ENCODE measurements at places on chromosomes 6 and 20. TPM values are rescaled to one million over a fixed set of nuclear protein-coding genes. Genes with fewer than 3 reads are reported as not detected.

The PHACTR3 gene
- not detected for total RNA-seq

The KIF6 gene
- not detected for total RNA-seq

- H3K27ac ChIP-seq: peak overlapping the region; percentile 10
- peaks cover 79% of the 10 kb centered on the region for H3K36me3 ChIP-seq
- H3K27me3 ChIP-seq: no peaks in the 10 kb centered on the region
- H3K4me3 ChIP-seq: no peak overlapping the region
These were observed 21.1 kb upstream of the SNX14 start for GRCh38 chr6:85614780-85615179.

GRCh38 chr6:47789553-47789952, 7.7 kb downstream of the OPN5 start:
- peaks cover 37% of the 10 kb centered on the region for H3K27me3 ChIP-seq
- H3K4me1 ChIP-seq: no peaks in the 10 kb centered on the region
- no peak overlapping the region for H3K27ac ChIP-seq
- DNase-seq: no peak
- no peaks in the 10 kb centered on the region for H3K36me3 ChIP-seq

DNA sequence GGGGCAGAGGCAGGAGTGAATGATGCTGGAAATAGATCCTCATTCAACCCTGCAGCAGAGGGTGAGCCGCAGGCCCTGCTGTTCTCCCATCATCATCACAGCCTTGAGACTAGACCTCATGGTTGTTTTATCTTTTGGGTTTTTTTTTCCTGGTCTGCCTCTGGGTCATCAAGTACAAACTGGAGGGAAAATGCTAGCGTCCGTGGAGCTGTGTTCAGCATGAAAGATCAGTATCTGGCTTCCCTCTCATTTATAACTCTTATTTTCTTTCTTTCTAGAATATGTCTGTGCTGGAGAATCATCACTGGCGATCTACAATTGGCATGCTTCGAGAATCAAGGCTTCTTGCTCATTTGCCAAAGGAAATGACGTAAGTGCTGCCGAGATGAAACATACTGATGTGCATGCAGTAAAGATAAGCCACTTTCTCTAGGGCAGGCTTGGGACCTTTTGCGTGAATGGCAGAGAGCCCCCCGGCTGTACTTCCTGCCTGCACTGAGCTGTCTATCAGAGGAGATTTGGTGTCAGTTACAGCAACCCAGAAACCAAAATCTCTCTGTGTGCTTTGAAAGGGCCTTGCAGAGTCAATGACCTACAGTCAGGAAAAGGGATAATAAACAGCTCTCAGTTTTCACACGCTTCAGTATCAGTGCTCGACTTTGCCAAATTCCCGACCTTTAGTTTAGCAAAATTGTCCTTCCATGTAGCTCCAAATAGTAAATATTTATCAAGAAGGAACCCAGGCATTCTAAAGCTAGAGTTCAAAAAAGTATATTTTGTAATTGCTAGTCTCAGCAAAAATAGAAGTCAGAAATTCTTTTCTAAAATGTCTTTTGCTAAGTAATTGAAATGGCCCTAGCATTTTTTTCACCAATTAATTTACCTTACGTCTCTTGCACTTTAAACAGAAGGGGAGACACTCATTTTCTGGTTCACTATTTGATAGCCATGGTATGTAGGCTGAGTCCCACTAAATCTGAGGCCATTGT, 76.3 kb downstream of the MTFR2 start:
- H3K27ac ChIP-seq: no peak overlapping the region
- H3K27me3 ChIP-seq: peaks cover 8% of the 10 kb centered on the region
- peaks cover 3% of the 10 kb centered on the region for H3K4me1 ChIP-seq
- no peak for DNase-seq
- H3K36me3 ChIP-seq: no peaks in the 10 kb centered on the region

- no peak for DNase-seq
- H3K4me3 ChIP-seq: no peak overlapping the region
- no peak overlapping the region for H3K27ac ChIP-seq
These were observed 6.3 kb upstream of the HDDC2 start for GRCh38 chr6:125307964-125308615.

DNA sequence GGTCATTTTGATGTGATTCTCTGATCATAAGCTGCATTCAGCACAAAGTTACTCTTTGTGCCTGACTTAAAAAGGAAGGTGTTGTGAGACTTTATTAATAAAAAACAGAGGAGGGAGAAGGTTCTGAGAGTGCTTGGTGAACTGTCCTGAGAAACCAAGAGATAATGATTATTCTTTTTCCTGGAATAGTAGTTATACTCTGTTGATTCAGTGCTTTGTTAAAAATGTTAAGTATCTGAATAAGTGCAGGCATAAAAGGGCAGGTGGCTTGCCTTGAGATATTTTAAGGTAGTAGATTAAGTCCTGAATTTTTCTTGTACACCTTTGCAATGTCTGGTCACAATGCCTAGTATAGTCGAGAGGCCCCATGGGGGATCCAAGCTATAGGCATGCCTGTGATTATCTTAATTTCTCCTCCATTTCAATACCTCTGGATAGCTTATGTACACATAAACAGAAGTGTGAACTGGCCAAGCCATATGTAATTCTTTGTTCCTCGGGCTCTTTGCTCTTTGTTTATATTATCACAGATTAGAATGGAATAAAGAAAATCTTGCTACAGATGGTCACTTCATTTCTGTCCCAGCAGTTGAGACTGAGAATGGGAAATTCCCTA, 50.0 kb downstream of the SOBP start:
- H3K4me1 ChIP-seq: no peaks in the 10 kb centered on the region
- no peak overlapping the region for H3K4me3 ChIP-seq
- no peak overlapping the region for H3K27ac ChIP-seq
- peaks cover 33% of the 10 kb centered on the region for H3K27me3 ChIP-seq
- H3K36me3 ChIP-seq: no peaks in the 10 kb centered on the region

DNA sequence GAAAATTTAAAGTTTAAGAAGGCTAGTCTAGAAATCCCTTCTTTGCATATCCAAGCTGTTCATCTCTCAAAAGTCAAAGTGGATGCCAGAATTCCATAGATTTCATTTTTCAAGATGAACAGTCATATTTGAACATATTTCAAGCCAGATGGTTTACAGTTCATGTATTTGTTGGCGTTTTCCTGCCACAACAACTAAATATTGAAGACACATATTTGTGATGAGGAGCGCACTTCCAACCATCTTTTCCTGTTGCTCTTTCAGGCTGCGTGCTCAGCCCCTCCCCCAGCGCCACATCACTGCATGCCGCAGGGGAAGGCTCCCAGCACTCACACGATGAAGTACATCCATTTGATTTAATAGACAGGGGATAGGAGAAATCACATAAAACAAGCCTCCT, 5.9 kb upstream of the NOX3 start:
- H3K27ac ChIP-seq: no peak overlapping the region
- DNase-seq: no peak
- H3K36me3 ChIP-seq: no peaks in the 10 kb centered on the region
- no peak overlapping the region for H3K4me3 ChIP-seq
- H3K4me1 ChIP-seq: no peaks in the 10 kb centered on the region

All from activated CD4-positive, alpha-beta memory T cell treated with anti-CD3 and anti-CD28 coated beads, Interleukin-2, amount 10 ng/mL, durations not matched to agents 7 days and 5 days (primary cell).